ENCODE measurements at places on chromosomes 16 and 17. TPM values are rescaled to one million over a fixed set of nuclear protein-coding genes. Genes with fewer than 3 reads are reported as not detected.

- H3K27ac ChIP-seq, result no peak overlapping the region
- H3K4me3 ChIP-seq, result no peak overlapping the region
Measured at GRCh38 chr16:54843424-54843750, 87.3 kb upstream of the IRX5 start.

RMI2 gene
- not detected for total RNA-seq

ZFP3 gene
- 9.7 TPM for total RNA-seq

SLC5A10 gene
- not detected for total RNA-seq

GRCh38 chr17:59627770-59628171 is 8.1 kb downstream of the CLTC start:
- peaks cover 82% of the 10 kb centered on the region for H3K4me1 ChIP-seq
- no peak overlapping the region for H3K4me3 ChIP-seq
- peak overlapping the region; percentile 54 for H3K27ac ChIP-seq
- no peaks in the 10 kb centered on the region for H3K27me3 ChIP-seq
- H3K36me3 ChIP-seq, result no peaks in the 10 kb centered on the region
- DNase-seq, result no peak

GRCh38 chr16:85574672-85575475 is 38.2 kb upstream of the GSE1 start:
- no peaks in the 10 kb centered on the region for H3K27me3 ChIP-seq
- H3K4me1 ChIP-seq, result peaks cover 93% of the 10 kb centered on the region
- H3K27ac ChIP-seq, result peak overlapping the region; percentile 81
- no peak for DNase-seq
- no peaks in the 10 kb centered on the region for H3K36me3 ChIP-seq

- no peaks in the 10 kb centered on the region for H3K27me3 ChIP-seq
- no peak overlapping the region for H3K4me3 ChIP-seq
- H3K27ac ChIP-seq, result no peak overlapping the region
- no peaks in the 10 kb centered on the region for H3K36me3 ChIP-seq
- H3K4me1 ChIP-seq, result no peaks in the 10 kb centered on the region
Measured at GRCh38 chr16:25366078-25366477, 108.4 kb upstream of the ZKSCAN2 start.

SLC12A3 gene
- not detected for total RNA-seq

DNA sequence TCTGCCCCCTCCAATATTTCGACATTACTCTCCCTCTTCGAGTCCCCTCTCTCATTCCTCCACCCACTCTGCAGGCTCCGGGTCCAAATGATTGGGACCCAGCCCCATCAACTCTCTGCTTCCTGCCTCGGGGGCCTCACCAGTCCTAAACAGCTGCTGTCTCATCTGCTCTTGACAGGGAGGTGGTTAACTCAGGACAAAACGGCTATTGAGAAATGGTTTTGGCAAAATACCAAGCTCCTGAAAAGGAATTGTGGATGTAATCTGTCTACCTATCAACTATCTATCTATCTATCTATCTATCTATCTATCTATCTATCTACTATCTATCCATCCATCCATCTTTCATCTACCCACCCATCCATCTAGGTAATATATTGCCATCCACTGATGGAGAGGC is 2.2 kb downstream of the CD300H start:
- DNase-seq, result no peak
- H3K4me3 ChIP-seq, result no peak overlapping the region
- no peaks in the 10 kb centered on the region for H3K36me3 ChIP-seq
- H3K27ac ChIP-seq, result no peak overlapping the region

- H3K36me3 ChIP-seq, result no peaks in the 10 kb centered on the region
- H3K4me3 ChIP-seq, result no peak overlapping the region
- DNase-seq, result no peak
- no peaks in the 10 kb centered on the region for H3K4me1 ChIP-seq
Measured at GRCh38 chr16:14283786-14284185, 212.7 kb downstream of the MRTFB start.

SARM1 gene
- 22.1 TPM for total RNA-seq

DNA sequence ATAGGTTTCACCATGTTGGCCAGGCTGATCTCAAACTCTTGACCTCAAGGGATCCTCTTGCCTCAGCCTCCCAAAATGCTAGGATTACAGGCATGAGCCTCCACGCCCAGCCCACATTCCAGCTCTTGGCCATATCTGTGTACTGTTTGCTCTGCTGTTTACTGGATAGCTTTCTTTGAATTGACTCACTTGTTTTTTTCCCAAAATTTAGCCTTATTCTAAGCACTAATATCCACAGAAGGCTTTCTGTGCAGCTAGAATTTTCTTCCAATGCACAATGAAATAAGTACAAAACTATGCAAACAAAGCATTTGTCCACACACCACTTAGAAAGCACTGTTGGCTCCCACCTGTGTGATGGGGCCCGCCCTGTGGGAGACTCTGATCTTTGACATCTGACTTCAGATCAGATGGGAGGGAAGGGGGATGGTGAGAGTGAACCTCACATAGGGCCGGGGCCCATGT is 72.2 kb downstream of the CLEC16A start:
- H3K27me3 ChIP-seq, result no peaks in the 10 kb centered on the region
- no peak for DNase-seq
- H3K27ac ChIP-seq, result peak overlapping the region; percentile 34
- no peaks in the 10 kb centered on the region for H3K36me3 ChIP-seq

TCF25 gene
- 202 TPM for total RNA-seq

CD300C gene
- 0.27 TPM for total RNA-seq

CASKIN1 gene
- not detected for total RNA-seq

DNA sequence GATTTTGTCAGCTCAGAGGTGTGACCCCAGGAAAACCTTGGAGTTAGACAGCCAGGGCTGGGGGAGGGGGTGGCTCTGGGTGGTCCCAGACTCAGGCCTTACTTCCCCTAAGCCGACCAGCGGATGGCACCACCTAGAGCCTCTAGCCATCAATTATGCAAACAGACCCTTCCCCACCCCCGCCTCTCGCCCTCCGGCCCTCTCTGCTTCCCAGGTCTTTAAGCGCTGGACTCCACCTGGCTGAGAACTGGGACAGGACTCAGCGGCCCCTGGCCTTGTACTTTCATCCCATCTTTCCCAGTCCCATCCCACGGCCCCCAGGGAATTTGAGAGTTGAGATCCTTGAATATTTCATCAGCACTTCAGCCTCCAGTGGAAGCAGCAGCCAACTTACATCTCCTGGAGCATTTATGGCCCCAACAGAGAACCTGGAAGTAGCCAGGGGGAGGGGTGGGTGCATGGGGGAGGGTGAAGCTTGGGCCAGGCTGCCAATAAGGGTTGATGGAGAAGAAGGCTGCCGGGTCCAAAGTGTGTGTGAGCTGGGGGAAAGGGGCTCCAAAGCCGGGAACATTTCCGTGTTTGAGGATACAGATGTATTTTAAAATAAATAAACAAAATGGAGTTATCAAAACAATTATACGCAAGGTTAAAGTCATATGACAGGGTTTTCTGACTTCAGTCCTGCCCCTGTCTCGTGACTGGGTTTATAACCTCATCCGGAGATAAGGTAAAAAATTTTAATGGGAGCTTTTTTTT is 7.5 kb upstream of the JUP start:
- no peak for DNase-seq
- H3K27ac ChIP-seq, result peak overlapping the region; percentile 81
- H3K4me3 ChIP-seq, result no peak overlapping the region
- no peaks in the 10 kb centered on the region for H3K27me3 ChIP-seq

DNA sequence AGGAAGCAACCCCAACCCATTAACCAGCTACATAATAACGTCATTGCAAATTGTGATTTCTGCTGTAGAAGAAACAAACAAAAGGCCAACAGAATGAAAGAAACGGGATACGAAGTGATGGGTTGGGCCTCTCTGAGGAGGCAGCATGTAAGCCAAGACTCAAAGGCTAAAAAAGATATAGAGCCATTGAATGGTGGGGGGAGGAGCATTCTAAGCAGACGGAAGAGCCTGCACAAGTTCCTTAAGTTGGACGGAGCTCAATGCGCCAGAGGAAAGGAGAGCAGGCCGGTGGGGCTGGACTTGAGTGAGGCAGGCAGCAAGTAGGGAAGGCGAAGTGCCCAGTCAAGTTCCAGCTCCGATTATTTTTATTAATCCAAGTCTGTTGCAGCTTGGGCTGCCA is 160.3 kb downstream of the SHISA9 start:
- H3K27ac ChIP-seq, result no peak overlapping the region
- no peaks in the 10 kb centered on the region for H3K27me3 ChIP-seq
- no peaks in the 10 kb centered on the region for H3K36me3 ChIP-seq
- DNase-seq, result no peak

All from transverse colon (tissue), 4 donors.